ENCODE measurements at places on chromosomes 7 and 10. TPM values are rescaled to one million over a fixed set of nuclear protein-coding genes. Genes with fewer than 3 reads are reported as not detected.

Gene UNCX
- total RNA-seq, result 2.3 TPM

Gene PRLHR
- 1.2 TPM for total RNA-seq

Gene AGAP3
- 68.5 TPM for total RNA-seq

Gene TYW1B
- total RNA-seq, result 2.8 TPM

Gene ZMIZ2
- 20.3 TPM for total RNA-seq

Gene GIMAP5
- total RNA-seq, result 3.7 TPM

Gene HOXA3
- total RNA-seq, result not detected

Gene SPDYE5
- total RNA-seq, result not detected

Gene TLX1
- total RNA-seq, result not detected

Gene EPDR1
- 33.7 TPM for total RNA-seq

Gene MUC12
- 0.23 TPM for total RNA-seq

Gene MTERF1
- 19.4 TPM for total RNA-seq

Gene MBLAC1
- total RNA-seq, result 5.3 TPM

Gene TAS2R4
- 4.4 TPM for total RNA-seq

Gene AQP1
- 7.6 TPM for total RNA-seq

Gene BAMBI
- 10.4 TPM for total RNA-seq

Gene TET1
- total RNA-seq, result 33.7 TPM

Gene GIMAP2
- total RNA-seq, result 6.7 TPM

Gene NUPR2
- 3.0 TPM for total RNA-seq

Gene HMX3
- 2.8 TPM for total RNA-seq

Gene PRPF18
- 40.1 TPM for total RNA-seq

Gene TAS2R3
- 4.6 TPM for total RNA-seq

Gene GRM8
- 28.4 TPM for total RNA-seq

Gene NCF1
- 0.69 TPM for total RNA-seq

Gene ANKRD30A
- not detected for total RNA-seq

Gene SUGCT
- total RNA-seq, result 3.7 TPM

Gene ACBD7
- 54.2 TPM for total RNA-seq

Gene NPY4R
- total RNA-seq, result 1.2 TPM

Gene UROS
- 82.1 TPM for total RNA-seq

Gene CLEC2L
- total RNA-seq, result 9.7 TPM

Gene CALCR
- 5.1 TPM for total RNA-seq

Gene CDC123
- 102 TPM for total RNA-seq

Gene SPDYE6
- total RNA-seq, result not detected

Gene C10orf62
- total RNA-seq, result 0.23 TPM

Gene GNAI1
- 94.1 TPM for total RNA-seq

Gene ASNS
- total RNA-seq, result 49.8 TPM

Gene WEE2
- total RNA-seq, result 0.23 TPM

Gene MAGI2
- 118 TPM for total RNA-seq

Gene SP4
- 57.4 TPM for total RNA-seq

Gene POLR1F
- total RNA-seq, result 17.5 TPM

Gene RAPGEF5
- 62.7 TPM for total RNA-seq

Gene ITIH5
- total RNA-seq, result 18.9 TPM

Gene ZNF722
- not detected for total RNA-seq

Gene GPR15LG
- not detected for total RNA-seq

Gene MORN4
- 45.2 TPM for total RNA-seq

Gene KLF14
- 0.23 TPM for total RNA-seq

Gene ARHGEF35
- total RNA-seq, result 1.4 TPM

Gene C10orf53
- not detected for total RNA-seq

Gene HOXA13
- not detected for total RNA-seq

Gene RNF32
- 2.5 TPM for total RNA-seq

Measured in diencephalon (tissue), 1 donor.